ENCODE measurements at places on chromosomes 1 and 21.

DNA sequence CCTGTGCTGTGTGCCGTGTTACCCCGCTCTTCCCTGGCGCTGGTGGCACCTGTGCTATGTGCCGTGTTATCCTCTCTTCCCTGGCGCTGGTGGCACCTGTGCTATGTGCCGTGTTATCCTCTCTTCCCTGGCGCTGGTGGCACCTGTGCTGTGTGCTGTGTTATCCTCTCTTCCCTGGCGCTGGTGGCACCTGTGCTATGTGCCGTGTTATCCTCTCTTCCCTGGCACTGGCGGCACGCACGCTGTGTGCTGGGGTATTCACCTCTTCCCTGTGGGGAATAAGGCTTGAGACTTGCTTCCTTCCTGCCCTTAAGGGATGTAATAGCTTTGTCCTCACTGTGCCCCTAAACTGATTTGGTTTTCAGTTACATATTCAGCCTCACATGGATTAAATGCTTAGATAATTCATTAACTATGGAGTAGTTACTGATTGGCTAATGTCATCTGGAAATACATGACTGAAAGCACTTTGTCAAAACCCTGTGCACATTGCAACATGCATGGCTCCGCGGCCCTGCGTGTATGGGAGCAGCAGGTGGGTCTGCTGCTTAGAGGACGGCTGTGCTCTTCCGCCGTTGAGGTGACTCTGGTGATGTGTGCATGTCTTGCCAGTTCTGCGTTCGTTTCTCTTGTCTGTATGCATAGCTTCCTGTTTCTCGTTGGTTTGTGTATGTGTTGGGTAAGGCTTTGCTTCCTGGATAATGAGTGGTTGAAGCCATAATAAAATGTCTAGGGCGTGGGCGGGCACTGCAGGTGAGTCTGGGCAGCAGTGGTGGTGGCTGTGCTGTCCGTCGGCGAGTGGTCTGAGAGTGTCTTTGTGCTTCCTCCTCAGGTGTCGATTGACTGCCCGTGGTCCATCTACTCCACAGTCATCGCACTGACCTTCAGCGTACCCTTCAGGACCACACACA is 17.9 kb upstream of the PWP2 start:
- no peak for DNase-seq

GRCh38 chr1:202405928-202406327 is 57.4 kb downstream of the PPP1R12B start:
- DNase-seq: no peak

GRCh38 chr1:60813071-60813470 is 269.3 kb upstream of the NFIA start:
- no peak for DNase-seq

DNA sequence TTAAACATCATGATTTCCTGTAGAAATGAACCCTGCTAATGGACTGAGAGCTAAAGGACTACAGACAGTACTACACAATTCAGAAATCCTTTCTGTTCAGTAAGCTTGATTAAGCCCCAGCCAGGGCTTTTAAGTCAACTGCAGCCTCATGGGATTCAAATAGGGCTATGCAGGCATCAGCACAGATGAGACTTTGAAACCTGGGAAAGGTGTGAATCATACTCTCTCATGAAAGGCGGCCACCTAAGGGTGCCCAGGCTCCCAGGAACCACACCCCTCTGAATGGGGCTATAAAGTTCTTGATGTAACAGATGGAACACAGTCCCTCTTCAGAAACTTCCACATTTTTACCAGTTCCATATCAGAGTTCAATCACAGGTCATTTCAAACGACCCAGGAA is 7.6 kb downstream of the SIPA1L2 start:
- no peak for DNase-seq

DNA sequence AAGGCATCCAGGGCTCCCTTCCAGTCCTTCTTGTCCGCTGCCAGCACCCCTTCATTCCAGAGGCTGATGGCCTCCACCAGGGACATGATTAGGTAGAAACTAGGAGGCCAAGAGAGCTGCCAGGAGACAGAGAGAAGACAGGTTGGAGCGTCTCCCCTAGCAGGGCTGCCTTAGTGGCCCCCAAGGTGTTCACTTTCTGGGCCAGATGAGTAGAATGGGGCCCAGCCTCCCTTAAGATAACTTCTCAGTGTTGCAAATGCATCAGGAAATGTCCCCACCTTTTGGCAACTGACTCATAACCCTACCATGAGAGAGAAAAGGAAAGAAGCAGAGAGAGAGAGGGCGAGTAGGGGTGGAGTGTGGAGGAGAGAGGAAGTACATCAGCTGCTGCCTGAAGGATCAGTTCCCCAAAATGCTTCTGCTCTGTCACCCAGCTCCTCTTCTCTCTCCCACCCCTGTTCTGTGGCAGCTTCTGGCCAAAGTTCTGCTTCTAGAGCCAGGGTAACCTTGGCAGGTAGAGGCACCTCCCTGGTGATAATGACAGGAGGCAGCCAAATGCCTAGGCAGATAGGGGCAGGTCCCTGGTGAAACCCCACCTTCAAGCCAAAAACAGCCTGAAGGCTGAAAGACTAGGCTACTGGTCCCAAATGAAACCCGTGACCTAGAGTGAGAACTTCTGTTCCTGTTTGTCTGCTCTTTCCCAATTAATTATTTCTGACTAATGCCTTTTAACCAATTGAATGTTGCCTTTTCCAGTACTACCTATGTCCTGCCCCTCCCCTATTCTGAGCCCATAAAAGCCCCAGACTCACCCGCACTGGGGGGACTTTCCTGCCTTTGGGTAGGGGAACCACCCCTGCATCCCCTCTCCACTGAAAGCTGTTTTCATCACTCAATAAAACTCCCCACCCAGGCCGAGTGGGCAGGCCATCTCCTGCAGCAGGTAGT is at the start of gene NCF2:
NCF2 (minus strand) TSS at position 216 of the 948 bp plus-strand sequence; CDS start at position 86, 130 bp downstream.
- no peak for DNase-seq

Data from COLO829 (cell line).